Effector memory CD4-positive, alpha-beta T cell (primary cell): ENCODE measurements at places on chromosomes 11 and 22.
A peak's percentile ranks its signal among the peaks of the same experiment; 100 is the strongest.

- DNase-seq: no peak
Observed at GRCh38 chr11:36186340-36187175, 102.7 kb downstream of the COMMD9 start.

DNA sequence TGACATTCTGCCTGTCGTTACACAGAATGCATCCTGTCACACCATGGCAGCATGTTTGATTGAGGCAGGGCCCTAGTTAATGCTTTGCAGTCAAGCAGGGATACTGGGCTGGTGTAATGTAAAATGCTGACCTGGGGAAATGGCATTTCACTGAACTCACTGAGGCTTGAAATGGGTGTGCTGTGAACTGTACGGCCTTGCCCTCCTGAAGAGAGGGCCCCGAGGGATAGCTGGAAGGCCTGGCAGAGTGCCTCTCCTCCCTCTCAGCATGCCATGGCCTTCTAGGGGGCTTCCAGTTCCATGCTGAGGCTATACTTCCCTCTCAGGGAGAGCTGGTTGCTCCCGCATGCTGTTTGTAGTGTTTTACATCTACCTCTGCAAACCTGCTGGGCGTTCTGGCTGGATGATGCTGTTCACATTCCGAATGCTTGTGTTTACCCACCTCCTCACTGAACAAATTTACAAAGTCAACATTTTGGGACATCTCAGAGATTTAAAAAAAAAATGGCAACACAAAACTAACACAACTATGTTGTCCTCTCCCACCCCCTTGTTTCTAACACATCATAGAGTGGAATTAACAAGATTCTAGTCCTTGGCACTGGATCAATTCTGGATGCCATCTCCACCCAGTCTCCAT lies 416.7 kb upstream of the CADM1 start:
- no peak for DNase-seq

DNA sequence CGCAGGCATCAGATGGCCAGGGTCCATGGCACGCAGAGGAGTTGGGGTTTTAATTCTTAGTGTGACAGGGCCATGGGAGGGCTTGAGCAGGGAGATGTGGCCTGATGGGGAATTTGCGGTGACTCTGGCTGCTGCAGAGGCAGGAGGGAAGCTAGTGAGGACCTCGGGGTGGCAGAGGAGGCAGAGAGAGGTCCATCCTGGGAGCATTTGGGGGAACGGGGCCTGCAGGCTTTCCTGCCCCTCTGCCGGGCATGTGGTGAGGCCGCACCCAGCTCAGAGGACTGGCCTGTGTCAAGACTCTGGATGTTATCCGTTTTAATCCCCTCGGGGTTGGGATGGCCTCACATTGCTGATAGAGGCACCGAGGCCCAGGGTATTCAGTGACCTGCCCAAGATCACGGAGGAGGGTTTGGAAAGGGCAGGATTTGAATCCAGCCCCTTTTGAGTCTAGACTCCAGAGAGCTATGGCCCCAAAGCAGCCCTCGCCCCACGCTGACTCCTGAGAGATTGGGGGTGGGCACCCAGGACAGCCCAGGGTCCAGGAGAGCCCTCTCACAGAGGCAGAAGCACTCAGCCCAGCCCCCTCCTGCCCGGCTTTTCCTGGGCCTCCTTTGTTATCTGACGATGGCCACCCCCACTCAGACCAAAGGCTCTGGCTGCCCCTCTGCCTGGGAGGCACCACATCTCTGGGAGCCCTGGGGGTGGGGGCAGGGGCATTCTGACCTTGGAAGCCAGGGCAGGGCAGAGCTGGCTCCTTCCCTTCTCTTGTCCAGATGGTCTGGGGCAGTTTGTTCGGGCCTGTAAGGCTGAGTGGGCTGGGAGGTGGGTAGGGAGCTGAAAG lies 13.9 kb downstream of the MGAT3 start:
- no peak for DNase-seq

DNA sequence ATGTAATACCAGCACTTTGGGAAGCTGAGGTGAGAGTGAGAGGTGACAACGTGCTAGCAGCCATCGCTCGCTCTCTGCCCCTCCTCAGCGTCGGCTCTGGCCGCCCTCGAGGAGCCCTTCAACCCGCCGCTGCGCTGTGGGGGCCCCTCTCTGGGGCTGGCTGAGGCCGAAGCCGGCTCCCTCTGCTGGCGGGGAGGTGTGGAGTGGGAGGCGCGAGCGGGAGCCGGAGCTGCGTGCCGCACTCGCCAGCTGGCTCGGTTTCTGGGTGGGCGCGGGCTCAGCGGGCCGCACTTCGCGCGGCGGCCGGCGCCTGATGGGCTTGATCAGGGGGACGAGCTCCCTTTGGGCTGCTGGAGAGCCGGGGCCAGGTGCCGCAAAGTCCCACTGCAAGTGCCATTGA lies 98.9 kb upstream of the UBASH3B start:
- DNase-seq: no peak

DNA sequence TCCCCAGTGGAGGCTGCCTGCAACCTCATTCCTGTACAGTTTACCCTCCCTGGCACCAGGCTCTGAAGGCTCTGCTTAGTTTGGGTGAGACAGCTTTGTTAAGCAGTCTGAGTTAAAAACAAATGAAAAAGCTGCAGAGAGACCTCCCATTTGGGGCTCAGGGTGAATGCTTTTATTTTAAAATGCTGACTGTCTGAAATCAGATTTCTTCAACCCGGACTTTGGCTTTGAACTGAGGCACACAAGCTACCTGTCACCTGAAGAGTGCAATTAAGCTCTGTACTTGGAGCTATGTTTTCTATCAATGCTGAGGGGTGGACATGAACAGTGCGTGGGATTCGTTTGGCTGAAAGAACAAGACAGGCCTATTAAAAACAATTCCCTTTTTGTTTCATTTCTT lies 217.5 kb upstream of the SORL1-AS1 start:
- DNase-seq: no peak

- no peak for DNase-seq
Observed at GRCh38 chr22:27723158-27723557, 78.4 kb downstream of the MN1 start.

- peak; percentile 41 for DNase-seq
Observed at GRCh38 chr22:37681556-37682049, 4.5 kb upstream of the NOL12 start.

DNA sequence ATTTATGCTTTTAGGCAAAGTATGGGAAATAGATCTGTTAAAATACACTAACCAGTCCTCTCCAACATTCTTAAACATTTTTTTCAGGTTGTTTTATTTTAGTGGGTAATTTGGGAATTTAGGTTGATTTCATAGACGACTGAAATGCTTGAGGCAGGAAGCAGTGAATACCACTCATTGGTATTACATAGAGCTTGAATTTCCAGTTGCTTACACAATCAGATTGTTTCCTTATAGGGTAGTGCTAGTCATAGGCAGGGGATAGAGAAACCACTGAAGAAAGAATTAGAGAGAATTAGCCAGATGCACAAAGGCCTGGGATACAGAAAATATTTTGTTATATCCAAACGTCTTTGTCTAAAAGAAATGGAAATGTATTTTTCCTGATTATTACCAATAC lies 23.9 kb upstream of the LYVE1 start:
- no peak for DNase-seq

DNA sequence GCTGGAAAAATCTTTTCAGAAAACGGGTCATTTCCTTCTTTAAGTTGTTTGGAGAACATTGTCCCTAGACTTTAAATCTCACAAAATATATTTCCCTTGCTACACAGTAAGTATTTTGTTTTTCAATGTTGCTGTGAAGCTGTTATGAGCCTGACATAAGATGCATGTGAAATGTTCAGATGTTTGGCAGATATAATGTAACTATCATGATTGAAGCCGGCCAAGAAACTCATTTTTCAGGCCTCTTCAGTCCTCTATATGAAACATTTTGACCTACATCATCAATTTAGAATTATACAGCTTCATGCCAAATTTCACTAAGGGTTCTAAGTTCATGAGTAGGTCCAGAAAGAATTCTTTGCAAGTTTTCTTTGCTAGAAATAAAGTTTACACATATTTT lies 133.8 kb downstream of the JRKL start:
- no peak for DNase-seq

DNA sequence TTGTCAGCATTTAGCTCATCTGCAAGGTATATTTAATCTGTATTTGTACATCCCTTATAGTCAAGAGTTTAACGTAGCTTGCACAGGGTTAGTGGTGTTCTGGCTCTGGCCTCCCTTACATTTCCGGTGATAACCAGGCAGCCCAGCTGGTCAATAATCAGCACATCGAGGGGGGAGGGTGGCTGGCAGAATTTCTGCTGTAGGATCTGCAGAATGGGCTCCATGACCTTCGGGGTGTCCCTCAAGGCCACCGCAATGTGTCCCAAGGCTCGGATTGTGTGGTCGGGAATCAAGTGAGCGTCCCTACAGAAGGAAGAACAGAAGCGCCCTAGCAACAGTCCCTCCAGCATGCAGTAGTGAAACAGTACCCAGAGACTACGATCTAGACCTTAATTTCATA lies 25.1 kb downstream of the SERPIND1 start:
- no peak for DNase-seq

GRCh38 chr22:37703906-37704305 lies 7.1 kb downstream of the TRIOBP start:
- DNase-seq: no peak

DNA sequence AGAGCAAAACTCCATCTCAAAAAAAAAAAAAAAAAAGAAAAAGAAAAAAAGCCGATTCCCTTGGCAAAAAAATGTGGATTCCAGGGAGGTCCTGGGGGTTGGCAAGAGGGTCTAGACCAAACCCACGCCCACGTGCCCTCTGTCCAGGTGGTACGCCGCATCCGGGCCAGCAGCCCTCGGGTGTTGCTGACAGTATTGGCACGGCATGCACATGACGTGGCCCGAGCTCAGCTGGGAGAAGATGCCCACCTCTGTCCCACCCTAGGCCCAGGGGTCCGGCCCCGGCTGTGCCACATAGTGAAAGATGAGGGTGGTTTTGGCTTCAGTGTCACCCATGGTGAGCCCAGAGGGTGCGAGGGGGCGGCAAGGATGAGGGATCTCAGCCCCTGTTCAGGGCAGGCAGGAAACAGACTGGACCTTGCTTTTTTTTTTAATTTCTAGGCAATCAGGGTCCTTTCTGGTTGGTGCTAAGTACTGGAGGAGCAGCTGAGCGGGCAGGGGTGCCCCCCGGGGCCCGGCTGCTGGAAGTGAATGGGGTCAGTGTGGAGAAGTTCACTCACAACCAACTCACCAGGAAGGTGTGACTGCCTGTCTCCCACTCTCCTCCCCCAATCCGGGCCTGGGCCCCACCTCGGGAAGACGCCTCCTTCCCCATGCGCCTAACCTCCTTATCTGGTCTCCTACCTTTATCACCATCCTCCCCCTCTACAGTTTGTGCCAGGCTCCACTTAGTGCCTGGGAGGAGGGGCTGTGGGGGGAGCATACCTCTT lies 2.0 kb downstream of the NHERF4 start:
- no peak for DNase-seq

DNA sequence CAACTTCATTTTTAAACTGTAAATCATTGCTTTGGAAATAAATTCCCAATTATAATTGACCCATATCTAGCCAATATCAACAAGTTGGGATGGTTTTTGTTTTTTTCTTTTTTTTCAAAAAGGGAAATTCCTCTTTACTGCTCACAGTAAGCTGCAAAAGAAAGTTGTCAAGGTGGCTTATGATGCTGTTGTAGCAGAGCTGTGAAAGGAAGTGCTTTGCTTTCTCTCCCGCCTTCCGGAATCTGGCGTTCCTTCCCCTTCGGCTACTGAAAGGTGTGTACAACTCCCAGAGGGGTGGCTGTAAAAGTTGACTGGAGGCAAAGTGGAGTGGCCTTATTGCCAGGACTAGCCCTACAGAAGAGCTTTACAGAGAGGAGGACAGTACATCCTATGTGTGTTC lies 16.2 kb upstream of the ADSL start:
- DNase-seq: no peak

DNA sequence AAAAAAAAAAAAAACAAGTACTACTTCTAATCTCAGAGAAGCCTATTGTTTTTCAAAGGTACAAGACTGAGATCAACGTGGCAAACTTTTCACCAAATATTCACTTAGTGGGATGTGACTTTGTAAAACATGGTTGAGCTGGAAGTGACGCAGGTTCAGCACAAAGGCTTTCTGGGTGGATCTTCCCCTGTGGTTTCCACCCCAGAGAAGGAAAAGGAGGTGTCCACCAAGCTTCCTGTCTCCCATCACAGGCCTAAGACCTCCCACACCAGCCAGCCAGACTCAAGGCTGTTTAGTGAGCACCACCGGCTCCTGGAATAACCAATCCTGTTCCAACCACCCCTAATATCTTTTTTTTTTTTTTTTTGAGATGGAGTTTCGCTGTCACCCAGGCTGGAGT lies 5.7 kb downstream of the TMEM184B start:
- peak; percentile 38 for DNase-seq

GRCh38 chr11:2444821-2445745 lies at the start of gene KCNQ1:
KCNQ1 (plus strand) TSS chr11:2445008; CDS start chr11:2445099, 91 bp downstream.
- peak; percentile 58 for DNase-seq

DNA sequence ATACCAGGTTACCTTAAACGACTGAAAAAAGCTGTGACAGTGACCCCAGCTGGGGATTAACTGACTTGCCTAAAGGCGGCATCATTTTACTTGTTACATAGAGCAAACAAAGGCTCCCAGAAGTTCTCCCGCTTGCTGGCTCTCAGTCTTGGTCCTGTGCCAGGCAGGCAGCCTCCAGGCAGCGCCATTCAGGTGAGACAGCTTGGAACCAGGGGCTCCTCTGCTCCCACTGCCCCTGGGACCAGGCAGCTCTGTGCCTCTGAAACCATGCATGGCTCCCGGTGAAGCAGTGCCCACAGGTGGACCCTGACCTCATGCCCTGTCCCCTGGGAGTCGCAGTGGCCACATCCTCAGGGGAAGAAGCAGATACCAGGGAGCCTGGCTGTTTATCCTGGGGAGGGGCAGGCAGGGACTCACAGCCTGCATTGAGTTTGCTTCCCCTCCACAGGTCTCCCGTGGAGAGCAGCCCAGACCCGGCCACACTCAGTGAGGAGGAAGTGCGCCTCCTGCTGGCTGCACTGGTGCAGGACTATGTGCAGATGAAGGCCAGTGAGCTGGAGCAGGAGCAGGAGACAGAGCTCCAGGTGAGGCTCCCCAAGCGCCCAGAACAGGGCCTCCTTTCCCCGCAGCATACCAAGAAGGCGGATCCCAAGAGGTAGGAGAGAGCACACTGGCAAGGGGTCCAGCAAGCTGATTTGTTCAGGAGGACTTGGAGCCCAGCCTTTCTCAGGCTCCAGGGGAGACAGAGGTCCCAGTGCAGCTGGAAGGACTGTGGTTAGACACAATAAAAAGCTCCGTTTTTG lies 15.6 kb upstream of the CYP2R1 start:
- DNase-seq: peak; percentile 62

GRCh38 chr22:24072361-24072760 lies 61.3 kb downstream of the CABIN1 start:
- DNase-seq: no peak

GRCh38 chr11:66467034-66467659 lies 442 bp downstream of the PELI3 start:
- DNase-seq: peak; percentile 42

- DNase-seq: no peak
Observed at GRCh38 chr11:110242746-110243145, 53.7 kb downstream of the RDX start.

DNA sequence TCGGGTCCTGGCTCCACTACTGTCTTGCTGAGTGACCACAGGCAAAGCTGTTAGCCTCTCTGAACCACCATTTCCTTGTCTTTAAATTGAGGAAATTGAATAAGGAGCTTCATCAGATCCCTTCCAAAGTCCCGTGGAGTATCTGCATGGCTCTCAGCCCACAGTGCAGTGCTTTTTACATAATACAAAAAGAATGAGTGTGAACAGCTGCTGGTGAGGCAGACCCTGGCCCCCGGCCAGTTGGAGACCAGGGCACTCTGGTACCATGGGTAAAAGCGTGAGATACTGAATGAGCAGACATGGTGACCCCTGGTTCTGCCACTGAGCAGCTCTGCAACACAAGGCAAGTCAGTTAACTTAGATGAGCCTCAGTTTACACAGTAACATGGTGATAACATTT lies 86.8 kb downstream of the GALNT18 start:
- DNase-seq: no peak
